ENCODE measurements at places on chromosomes 4 and X.

DNA sequence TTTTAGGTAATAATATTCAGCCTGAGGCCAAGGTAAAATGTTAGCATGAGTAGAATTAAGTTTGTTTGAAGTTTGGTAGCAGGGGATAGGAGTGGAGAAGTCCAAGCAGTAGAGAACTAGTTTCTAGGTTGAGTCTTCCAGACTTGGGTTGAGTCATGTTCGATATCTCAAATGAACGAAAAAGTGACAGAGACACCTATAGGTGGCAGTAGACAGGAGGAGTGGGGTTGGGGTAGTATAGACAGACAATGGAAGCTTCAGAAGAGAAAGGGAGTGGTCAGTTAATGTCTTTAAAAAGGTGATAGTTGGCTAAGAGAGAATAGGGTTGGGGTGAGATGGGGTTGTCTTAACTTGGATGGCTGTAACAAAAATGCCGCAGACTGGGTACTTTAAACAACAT is 58.7 kb upstream of the EMCN start:
- no peak for DNase-seq

- DNase-seq, result no peak
Measured at GRCh38 chrX:120562569-120562926, 1.8 kb upstream of the CUL4B start.

DNA sequence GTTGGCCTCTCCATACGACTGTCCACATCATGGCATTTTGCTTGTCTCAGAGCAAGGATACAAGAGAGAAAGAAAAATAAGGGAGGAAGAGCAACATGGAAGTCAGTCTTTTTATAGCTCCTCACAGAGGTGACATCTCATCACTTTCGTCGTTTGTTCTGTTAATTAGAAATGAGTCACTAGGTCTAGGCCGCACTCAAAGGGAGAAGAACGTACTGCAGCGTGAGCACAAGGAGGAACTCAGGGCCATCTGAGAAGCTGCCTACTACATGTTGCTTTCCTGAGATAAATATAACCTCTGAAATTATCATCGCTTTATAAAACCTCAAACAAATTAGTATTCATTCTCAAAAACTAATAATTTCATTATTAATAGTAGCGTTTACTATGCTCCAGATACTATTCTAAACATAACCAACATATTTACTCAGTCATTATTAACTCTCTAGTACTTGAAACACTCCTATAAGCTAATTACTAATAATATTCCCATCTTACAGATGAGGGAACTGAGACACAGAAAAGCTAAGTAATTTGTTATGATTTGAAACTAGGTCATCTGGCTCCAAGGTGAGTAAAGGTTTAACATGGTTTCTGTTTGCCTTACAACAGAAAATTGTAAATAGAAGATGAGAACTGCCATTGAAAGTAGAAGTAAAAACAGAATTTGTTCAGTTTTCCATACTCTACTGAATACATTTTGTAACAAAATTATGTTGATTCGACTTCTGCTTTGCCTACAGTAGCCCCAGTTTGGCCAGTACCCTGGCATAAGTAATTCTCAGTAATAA is 213.2 kb upstream of the UGT8 start:
- DNase-seq, result no peak

DNA sequence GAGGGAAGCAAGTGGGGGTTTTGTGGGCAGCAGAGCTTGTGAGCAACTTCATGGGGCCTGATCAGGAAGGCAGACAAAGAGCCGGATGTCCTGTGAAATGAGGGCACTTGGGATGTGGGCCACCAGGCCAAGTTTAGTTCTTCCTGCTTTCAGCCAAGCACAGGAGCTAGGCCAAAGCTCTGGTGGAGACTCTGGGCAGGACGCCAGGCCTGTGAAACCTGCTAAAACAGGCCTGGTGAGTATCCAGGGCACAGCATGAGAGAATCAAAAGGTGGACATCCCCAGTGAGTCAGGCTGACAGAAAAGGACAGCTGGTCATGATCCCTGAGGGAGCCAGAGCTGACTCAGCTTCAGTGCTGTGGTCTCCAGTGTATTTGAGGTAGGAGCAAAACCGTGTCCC is 95.7 kb downstream of the NPNT start:
- DNase-seq, result no peak

DNA sequence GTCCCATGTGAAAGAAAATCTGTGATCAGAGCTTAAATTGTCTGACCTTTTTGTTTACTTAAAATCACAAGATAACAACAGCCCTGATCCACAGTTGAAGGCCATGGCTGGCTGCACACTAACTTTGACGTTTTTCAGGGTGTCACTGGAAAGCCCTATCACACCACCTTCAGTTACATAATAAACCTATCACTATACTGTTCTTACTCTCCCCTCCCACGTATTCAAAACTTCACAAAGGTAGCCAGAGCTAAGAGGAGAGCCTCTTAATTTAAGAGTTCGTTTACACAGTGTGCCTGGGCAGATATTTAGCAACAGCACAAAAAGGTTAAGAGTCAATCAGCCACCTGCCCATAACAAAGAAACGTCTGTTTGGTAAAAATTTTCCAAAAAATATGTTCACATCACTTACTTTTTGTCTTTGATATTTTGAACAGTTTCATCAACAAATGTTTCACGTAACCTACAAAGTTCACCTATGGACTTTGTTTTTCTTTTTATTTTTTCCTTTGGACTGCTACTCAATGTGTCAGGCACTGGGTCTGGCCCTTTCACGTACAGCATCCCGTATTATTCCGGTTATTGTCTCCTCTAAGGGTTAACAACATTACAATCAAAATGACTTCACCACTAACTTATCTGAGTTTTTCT is 25.0 kb downstream of the RFC1 start:
- DNase-seq, result no peak

- DNase-seq, result no peak
Measured at GRCh38 chr4:151530230-151530629, 121.3 kb downstream of the FHIP1A start.

- DNase-seq, result peak; percentile 13
Measured at GRCh38 chrX:155997436-155997835, at the start of gene IL9R. TSS of gene IL9R (plus strand) at chrX:155997696. CDS start at chrX:155997760, 64 bp downstream.

DNA sequence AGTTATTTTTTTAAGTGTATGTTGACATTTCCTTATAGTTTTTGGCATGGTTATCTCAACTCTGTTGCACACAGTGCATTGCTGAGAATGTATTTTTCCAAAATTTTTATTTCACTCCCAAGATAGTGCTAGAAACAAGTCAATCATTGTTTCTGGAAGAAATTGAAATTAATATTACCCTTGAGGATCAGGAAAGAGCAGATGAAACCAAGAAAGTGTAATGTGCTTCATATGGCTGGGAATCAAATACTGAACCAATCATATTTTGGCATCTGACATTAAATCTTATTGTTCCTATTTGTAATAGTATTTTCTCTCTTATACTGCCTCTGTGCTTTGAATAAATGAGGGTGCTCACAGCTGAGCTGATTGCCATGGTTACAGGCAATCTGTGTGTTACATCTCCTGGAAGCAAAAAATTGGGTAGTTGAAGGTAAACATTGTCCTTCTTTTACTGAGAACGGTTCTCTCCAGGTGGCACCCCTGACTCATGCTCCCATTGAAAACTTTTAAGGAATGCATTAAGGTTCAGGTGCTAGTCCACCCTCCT is 358.2 kb upstream of the NR3C2 start:
- no peak for DNase-seq

DNA sequence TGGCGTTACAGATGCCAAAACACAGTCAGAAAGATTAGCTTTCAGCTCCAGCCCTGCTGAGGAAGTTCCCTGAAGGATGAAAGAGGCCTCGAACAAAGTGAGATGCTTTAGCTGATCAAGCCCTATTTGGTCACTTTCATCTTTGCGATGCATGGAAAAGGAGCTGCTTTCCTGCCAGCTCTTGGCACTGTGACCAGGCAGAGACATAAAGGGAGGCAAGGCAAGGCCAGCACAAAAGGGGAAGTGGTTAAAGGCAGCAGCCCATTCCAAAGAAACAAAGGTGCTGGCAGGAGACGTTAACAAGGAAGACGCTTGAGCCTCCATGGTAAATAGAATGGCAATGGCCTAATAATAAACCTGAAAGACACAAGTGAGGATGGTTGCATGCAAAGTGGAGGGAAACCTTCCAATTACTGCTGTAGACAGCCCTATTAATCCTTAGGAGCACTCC is 617.1 kb upstream of the INTU start:
- DNase-seq, result no peak

DNA sequence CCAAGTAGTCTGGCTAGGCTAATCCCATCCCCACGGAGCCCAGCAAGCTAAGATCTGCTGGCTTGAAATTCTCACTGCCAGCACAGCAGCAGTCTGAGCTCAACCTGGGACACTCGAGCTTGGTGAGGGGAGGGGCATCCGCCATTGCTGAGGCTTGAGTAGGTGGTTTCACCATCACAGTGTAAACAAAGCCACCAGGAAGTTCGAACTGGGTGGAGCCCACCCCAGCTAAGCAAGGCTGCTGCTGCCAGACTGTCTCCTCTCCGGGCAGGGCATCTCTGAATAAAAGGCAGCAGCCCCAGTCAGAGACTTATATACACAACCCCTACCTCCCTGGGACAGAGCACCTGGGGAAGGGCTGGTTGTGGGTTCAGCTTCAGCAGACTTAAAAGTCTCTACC is 639.6 kb downstream of the IQCM start:
- no peak for DNase-seq

DNA sequence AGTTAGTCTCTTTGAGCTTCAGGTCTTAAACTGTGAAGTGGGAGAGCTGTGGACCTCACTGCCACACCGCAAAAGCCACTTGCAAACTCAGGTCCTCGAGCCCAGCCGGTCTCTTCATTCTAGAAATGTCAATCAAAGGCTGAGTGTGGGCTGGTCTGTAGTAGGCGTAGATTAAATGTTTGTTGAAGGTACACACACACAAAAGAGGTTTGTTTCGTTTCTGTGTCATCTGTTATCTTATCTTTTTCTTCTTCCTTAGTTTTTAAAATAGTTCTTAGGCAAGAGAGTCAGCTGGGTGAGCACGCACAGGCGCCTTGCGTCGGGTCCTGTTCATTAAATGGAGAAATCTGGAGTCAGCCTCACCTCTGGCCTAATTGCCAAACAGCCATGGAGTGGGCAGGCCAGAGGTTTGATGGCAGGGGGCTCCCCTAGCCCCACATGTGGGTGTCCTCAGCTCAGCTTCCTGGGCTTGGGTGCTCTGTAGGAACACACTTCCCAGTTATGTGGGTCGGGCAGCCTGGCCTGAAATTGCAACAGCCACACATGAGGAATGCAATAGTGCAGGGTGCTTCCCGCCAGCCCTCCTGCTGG is 836 bp upstream of the PSAPL1 start:
- no peak for DNase-seq

GRCh38 chr4:124526769-124527168 is 185.8 kb downstream of the ANKRD50 start:
- no peak for DNase-seq

DNA sequence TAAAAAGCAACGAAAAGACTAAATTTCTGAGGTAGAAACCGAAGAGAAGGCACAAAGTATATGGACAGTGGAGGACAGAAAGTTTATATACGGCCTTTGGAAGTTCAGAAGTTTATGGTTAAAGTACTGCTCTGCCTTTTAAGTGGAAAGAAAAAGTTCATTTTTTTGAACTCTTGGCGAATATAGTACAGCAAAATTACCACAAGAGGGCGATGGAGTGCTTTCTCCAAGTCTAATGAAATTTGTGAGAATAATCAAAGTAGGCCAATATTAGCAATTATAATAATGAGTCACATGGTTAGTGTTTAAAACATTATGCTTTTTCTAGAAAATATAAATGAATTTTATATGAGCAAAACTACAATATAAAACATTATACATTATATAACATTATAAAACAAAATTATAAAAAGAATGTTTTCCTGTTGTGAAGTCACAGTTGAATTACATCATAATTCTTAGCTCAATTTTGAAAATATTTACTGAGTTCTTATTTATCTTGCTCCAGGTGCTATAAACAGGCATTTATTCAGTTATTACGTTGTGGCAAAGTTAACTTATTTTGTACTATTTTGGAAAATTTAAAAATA is 136.2 kb upstream of the BMPR1B start:
- DNase-seq, result no peak

DNA sequence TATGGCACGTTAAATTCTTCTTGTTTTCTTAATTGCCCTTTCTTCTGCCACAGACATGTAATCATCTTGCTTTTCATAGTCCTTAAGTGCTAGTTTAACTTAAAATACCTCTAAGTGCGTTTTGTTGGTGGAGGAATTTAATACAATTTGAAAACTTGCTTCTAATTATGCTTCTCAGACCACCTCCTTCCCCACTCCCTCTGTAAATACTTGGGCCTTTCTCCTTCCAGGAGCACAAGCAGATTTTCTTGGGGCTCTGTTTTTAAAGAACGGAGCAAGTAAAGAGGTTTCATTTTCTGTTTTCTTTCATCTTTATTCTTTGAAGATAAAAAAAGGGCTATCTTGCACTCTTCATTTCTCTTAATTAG is 559 bp upstream of the PCDH18 start:
- no peak for DNase-seq

DNA sequence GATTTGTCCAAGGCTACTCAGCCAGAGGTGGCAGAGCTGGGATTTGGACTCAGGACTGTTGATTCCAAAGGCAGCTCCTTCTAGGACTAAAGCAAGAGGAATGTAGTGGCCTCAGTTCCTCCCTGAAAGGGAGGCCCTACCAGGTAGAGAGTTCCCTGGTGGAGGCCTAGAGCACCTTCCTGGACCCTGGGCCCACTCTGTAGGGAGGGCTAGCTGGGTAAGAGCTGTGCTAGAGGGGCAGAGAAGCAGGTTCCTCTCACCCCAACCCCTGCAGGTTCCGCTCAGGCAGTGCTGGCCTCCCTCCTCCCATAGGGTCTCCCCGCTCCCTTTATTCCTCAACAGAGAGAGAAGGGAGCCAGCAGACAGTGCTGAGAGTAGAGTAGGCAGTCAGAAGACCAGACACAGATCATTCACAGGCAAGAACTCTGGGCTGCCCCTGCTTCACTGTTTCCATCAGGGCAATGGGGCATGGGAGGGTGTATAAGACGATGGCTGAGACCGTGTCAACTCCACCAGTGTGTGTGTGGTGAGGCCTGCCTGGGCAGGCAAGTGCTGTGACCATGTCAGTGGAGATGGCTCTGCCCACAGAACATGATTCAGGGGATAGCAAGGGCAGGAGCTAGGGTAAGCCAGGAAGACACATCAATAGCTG is 12.4 kb upstream of the PJA1 start:
- no peak for DNase-seq

DNA sequence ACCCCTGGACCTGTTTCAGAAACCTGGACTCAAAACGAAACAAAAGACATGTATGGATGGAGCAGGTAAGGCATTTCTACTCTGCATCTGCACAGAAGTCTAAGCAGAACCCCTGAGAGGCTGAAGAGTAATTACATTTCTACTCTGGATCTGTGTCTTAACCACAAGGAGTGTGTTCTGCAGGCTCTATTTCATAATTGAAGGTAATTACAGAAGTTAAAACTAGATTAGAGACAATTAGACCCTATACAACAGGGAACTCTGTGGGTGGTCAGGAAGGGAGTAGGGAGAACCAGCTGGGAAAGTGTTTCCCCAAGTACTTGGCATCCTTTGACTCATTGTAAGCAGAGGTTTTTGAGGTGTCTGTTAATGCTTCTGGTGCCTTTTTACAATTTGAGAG is 69.8 kb downstream of the IGSF1 start:
- no peak for DNase-seq

- no peak for DNase-seq
Measured at GRCh38 chr4:147815741-147816140, 83.9 kb downstream of the ARHGAP10 start.

GRCh38 chr4:176333076-176333475 is 13.3 kb downstream of the SPCS3 start:
- DNase-seq, result no peak
